Esophagus muscularis mucosa (tissue), 4 donors: ENCODE measurements at places on chromosomes 5 and 9. TPM values are rescaled to one million over a fixed set of nuclear protein-coding genes. Genes with fewer than 3 reads are reported as not detected.

- no peak for DNase-seq
Observed at GRCh38 chr5:133278317-133278716, 226.5 kb downstream of the HSPA4 start.

DNA sequence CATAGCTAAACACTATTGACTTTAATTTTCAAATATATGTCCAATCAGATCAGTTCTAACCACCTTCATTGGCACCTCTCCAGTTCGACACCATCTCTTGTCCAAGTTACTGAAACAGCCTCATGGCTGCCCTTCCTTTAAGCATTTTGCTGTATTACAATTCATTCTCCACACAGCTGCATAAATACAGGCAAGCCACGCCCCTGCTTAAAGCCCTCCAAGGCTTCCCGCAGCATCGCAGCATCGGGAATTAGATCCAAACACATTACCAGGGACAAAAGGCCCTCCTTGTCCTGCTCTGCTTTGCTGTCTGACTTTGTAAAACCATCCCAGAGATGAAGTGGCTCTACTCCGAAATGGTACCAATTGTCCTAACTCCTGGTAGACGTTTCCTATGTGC lies 75.1 kb upstream of the RAI14 start:
- no peak for DNase-seq

- no peak for DNase-seq
Observed at GRCh38 chr9:132997591-132997990, 19.1 kb downstream of the GFI1B start.

- no peak for DNase-seq
Observed at GRCh38 chr5:133236541-133236951, 184.7 kb downstream of the HSPA4 start.

The CCDC183 gene
- total RNA-seq = 2.5 TPM

The PTGDS gene
- total RNA-seq = 25.7 TPM
